ENCODE measurements at places on chromosomes 1 and 21. TPM values are rescaled to one million over a fixed set of nuclear protein-coding genes. Genes with fewer than 3 reads are reported as not detected.

NVL gene
- 38.0 TPM for total RNA-seq

ZNF648 gene
- not detected for total RNA-seq

GRCh38 chr1:205047764-205048231 is 4.8 kb downstream of the CNTN2 start:
- no peaks in the 10 kb centered on the region for H3K4me1 ChIP-seq
- H3K27ac ChIP-seq: no peak overlapping the region
- H3K36me3 ChIP-seq: no peaks in the 10 kb centered on the region
- peaks cover 23% of the 10 kb centered on the region for H3K27me3 ChIP-seq

TAS1R1 gene
- total RNA-seq: not detected

DNA sequence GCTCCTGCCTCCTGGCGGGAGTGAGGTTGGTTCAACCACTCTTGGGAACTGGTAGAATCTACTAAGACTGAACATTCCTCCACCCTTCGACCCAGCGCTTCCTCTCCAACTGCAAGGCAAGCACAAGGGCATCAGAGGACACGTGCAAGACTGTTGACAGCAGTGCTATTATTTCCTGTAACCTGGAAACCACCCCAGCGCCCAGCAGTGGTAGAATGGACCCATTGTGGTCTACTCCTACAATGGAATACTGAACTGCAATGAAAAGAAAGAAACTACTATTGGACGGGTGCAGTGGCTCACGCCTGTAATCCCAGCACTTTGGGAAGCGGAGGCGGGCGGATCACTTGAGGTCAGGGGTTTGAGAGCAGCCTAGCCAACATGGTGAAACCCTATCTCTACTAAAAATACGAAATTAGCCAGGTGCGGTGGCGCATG is 33.0 kb upstream of the TARDBP start:
- no peak overlapping the region for H3K27ac ChIP-seq
- H3K4me1 ChIP-seq: no peaks in the 10 kb centered on the region
- peaks cover 27% of the 10 kb centered on the region for H3K27me3 ChIP-seq
- no peak overlapping the region for H3K4me3 ChIP-seq
- no peak for DNase-seq

DIPK1A gene
- total RNA-seq: 8.7 TPM

GRCh38 chr1:30518186-30518585 is 205.2 kb downstream of the MATN1 start:
- peaks cover 18% of the 10 kb centered on the region for H3K27me3 ChIP-seq
- H3K36me3 ChIP-seq: no peaks in the 10 kb centered on the region
- no peak overlapping the region for H3K27ac ChIP-seq
